ENCODE measurements at places on chromosomes 2 and 18.

GRCh38 chr2:88815282-88815681 is 123.8 kb downstream of the RPIA start:
- DNase-seq: no peak

DNA sequence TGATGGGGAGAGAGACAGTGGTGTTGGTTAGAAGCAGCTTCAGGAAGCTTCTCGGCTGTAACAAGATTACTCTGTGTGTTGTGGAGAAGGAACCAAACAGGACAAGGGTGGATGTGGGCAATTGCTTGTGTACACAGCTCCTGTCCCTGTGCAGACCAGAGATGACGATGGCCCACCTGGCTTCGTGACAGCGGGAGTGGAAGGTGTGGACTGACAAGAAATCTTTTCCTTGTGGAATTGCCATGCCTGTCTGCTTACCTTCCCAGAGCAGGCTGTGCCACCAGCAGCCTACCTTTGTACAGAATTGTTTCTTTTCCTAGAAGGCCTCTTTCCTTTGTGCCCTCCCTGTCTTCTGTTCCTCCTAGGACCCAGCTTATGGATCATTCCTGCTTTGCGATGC is 93.8 kb downstream of the ITGB1BP1 start:
- DNase-seq: peak; percentile 80

DNA sequence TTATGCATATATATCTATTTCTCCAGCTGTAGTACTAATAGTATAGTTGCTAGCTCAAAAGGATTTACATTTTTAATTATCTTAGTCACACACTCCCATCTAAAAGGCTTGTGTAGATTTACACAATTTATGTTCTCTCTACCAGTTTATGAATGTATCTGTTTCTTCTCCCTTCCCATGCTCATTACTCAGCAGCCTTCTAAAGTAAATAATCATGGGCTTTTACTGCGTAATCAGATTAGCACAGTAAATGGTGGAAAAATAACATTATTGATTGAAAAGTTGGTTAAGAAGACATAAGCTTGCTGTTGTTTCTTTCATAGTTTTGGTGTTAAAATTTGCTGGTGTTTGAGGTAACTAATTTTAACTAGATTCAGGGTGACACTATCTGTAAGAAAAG is 81.8 kb downstream of the PTPN4 start:
- no peak for DNase-seq

DNA sequence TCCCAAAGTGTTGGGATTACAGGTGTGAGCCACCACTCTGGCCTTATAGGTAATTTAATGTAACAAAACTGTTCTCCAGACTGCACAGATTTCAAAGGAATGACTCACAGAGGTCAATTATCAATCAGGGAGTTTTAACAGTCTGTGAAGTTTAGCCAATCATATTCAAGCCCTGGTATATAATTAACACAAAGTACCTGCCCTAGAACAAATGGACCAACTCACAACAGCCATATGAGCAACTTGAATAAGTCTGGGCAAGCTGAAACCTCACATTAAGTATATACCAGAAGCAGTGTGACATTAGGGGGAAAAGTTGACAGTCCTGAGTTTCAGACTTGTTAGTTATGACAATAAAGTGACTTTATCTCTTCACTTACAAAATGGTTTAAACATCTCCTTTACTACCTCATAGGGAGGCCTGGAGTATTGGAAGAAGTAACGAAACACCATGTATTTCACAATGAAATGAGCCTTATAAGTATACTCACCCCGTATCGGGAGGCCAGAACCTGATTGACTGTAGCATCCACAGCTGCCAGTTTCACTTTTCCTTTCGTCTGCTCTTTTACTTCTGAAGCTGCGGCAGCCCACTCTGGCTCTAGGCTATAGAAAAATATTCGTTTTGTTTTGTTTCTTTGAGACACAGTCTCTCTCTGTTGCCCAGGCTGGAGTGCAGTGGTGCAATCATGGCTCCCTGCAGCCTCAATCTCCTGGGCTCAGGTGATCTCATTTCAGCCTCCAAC is 22.2 kb downstream of the PDIA6 start:
- DNase-seq: no peak

- DNase-seq: no peak
These were observed 35.6 kb downstream of the PDE6D start for GRCh38 chr2:231745303-231746038.

DNA sequence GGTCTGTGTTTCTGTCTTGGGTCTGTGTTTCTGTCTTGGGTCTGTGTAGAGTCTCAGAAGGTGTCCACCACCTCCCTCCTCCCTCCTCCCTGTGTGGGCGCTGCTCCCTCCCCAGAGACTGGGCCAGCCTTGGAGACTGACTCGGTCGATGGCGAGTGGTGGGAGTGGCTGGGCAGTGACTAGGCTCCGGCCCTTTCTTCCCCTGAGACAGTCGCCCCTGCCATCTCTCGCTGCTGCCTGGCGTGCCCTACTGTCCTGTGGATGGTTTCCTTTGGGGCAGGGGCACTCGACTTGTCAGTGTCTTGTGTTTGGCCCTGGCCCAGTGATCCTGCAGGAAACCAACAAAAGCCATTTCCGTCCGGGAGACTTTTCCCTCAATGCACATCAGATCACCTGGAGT is 215.8 kb downstream of the NDUFA10 start:
- DNase-seq: no peak

GRCh38 chr2:19416784-19417684 is 58.6 kb upstream of the OSR1 start:
- no peak for DNase-seq

DNA sequence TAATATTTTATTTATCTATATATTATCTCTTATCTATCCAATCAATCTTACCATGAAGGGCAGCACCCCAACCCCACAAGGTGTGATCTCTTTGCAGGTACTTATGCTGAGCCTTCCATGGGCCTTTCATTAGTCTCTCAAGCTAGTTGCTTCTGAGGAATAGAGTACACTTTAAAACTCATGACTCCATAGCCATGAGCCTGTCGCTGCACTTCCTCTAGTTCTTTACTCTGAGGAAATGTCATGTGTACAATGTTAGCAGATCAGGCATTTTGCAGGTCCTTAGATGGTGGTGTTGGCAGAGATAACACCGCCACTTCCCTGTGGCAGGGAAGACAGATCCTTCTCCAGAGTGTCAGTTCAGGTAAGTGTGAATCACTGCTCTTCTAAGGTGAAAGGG is 29.5 kb upstream of the STAT4 start:
- DNase-seq: no peak

DNA sequence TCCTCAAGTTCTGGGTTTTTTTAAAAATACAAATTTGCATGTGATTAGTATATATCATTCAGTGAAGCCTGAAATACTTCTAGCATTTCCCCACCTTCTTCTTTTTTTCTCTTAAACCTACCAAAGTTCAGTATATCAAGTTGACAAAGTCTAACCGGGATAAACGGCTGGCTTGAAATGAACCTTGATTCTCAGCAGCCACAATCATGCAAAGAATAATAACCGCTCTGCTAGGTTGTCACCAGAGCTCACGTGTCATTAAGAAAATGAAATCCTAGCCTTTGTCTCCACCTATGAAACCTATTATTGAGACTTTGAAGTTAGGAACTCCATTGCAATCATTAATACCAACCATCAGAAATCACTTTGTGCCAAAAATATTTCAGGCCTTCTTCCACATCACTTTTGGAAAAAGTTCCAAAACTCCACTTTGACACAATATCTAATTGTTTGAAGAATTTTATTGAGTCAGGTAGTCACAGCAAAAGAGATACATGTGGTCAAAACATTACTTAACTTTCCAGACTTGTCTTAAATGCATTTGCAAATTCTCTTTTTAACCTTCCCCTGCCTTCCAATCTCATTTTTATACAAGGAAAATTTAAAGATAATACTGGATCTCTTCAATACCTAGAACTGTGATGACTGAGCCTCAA is 285.6 kb upstream of the ACVR2A start:
- DNase-seq: no peak

DNA sequence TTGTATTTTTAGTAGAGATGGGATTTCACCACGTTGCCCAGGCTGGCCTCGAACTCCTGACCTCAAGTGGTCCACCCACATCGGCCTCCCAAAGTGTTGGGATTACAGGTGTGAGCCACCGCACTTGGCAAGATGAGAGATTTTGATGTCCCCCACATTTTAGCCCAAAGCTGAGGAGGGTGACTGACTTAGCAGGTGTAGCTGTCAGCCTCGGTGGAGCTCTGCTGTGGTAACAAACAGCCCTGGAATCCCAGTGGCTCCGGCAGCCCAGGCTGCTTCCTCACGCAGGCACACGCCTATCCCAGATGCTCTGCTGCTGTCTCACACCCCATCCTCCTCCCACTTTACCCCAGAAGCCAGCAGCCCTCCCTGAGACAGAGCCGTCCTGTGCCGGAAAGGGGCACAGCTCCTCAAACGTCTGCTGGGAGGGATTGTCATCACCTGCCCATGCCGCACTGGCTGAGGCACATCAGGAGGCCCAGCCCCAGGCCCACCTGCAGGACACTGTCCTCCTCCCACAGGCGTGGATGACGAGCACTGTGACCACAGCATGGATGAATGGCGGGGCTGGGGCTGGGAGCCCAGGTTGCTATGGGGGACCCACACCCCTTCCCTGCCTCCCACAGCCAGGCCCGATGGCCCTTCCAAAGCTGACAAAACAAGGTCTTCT is 10.6 kb upstream of the BOK start:
- DNase-seq: no peak

DNA sequence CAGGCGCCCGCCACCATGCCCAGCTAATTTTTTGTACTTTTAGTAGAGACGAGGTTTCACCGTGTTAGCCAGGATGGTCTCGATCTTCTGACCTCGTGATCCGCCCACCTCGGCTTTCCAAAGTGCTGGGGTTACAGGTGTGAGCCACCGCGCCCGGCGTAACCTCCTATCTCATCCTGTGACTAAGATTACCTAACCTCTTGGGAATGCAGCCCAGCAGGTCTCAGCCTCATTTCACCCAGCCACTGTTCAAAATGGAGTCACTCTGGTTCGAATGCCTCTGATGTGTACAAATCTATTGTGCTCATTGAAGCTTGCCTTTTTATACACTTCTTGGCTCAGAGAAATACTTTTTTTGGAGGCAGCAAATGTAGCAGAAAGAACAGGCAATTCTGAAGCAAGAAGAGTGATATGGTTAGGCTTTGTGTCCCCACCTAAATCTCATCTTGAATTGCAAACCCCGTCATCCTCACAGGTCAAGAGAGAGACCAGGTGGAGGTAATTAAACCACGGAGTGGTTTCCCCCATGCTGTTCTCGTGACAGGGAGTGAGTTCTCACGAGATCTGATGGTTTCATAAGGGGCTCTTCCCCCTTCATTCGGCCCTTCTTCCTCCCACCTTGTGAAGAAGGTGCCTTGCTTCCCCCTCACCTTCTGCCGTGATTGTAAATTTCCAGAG is 60.6 kb downstream of the SLC4A3 start:
- no peak for DNase-seq

- no peak for DNase-seq
These were observed 43.2 kb upstream of the GLS start for GRCh38 chr2:190837420-190837819.

- DNase-seq: no peak
These were observed 352.7 kb downstream of the ARL6IP6 start for GRCh38 chr2:153071090-153071489.

- no peak for DNase-seq
These were observed 52.3 kb downstream of the ZNF521 start for GRCh38 chr18:25299426-25300300.

- DNase-seq: no peak
These were observed 8.8 kb upstream of the TTLL4 start for GRCh38 chr2:218701806-218702205.

GRCh38 chr2:225293638-225294037 is 105.9 kb upstream of the NYAP2 start:
- DNase-seq: no peak

GRCh38 chr2:162266460-162266760 is 23.2 kb upstream of the FAP start:
- no peak for DNase-seq

DNA sequence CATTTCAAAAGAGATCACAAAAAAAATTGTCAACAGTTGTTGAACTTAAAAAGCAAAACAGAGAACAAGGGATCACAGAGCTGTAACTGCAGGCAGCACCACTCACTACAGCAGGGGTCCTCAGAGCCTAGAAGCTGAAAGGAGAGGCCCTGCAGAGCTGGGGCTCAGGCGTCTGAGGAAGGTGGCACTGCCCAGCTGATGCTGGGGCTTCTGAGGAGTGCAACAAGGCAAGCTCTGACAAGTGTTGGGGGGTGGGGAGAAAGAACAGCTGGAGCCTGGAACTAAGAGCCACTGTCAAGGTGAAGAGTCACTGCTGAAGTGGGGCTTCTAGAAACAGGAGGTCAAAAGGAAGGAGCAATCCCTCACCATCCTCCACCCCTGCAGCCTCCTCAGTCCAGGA is 46.2 kb downstream of the FTCDNL1 start:
- DNase-seq: no peak

DNA sequence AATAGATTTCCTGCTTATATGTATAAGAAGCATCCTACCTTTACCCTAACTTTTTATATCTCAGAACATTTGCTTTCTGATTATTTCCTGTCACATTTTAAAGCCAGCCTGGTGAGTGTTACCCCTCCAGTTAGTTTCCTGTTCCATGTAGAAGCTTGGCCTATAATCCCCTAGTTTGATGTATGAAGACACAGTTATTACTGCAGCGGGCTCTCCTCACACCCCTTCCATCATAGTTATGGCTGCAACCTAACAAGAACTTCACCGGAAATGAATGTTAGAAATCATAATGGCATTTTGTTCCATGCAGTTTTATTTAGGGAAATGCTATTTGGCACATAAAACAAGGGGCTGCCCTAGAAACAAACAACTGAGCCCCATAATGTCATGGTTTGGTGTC is 400.2 kb upstream of the SETBP1 start:
- no peak for DNase-seq

DNA sequence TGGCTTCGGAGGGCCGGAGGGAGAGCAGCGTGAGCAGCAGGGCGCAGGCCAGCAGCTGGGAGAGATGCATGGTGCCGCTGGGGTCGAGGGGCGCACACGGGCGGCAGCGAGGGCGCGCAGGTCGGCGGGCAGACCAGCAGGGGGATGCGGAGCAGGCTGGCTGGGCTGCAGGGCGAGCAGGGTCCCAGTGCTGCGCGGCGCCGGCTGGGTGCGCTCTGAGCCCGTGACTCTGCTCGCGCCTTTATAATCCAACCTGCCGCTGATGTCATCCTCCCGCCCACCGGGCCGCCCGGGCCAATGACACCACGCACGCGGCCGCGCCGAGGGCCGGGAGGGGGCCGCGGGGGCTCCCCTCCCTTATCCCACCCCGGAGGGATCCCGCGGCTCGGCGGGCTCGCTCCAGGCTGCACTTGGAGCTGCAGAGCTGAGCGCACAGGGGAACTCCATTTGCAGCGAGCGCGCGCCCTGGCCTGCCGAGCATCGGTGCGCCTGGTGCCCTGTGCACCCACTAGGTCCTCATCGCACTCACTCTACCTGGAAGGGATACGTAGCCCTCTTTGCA is at the start of gene NPPC:
NPPC (minus strand) TSS at position 217 of the 562 bp plus-strand sequence; CDS start at position 70, 147 bp downstream.
- DNase-seq: no peak

Data from lower leg skin (tissue), 4 donors.